ENCODE measurements at places on chromosomes 4 and X.

GRCh38 chrX:134552351-134552750, 92.4 kb downstream of the HPRT1 start:
- no peak for DNase-seq

- DNase-seq = no peak
These were observed 4.7 kb upstream of the ASB5 start for GRCh38 chr4:176273736-176274135.

- DNase-seq = no peak
These were observed 91.8 kb upstream of the HPRT1 start for GRCh38 chrX:134368126-134368525.

GRCh38 chrX:34578237-34578636, 78.8 kb downstream of the TMEM47 start:
- DNase-seq = no peak

GRCh38 chrX:37871626-37872302, 24.4 kb upstream of the DYNLT3 start:
- DNase-seq = no peak

GRCh38 chrX:24478509-24478908, 13.4 kb downstream of the PDK3 start:
- no peak for DNase-seq

GRCh38 chr4:165464376-165464775, 85.6 kb downstream of the CPE start:
- DNase-seq = no peak

DNA sequence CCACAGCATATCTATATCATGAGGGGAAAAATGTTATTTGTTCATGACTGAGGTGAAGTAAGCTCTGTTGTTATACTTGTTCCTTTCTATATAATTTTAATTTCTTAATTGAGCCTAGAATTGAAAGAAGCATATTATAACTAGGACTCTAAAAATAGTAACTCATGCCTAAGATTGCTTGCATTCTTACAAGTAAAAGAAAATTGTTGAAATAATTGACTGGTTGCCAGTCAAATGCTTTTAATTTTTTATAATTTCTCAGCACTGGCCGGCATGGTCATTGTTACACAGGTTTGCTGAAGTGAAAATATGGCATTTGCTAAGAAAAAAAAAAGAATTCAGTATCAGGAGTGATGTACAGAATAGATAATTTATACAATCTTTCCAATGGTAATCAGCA, 104.8 kb downstream of the GASK1B start:
- no peak for DNase-seq

DNA sequence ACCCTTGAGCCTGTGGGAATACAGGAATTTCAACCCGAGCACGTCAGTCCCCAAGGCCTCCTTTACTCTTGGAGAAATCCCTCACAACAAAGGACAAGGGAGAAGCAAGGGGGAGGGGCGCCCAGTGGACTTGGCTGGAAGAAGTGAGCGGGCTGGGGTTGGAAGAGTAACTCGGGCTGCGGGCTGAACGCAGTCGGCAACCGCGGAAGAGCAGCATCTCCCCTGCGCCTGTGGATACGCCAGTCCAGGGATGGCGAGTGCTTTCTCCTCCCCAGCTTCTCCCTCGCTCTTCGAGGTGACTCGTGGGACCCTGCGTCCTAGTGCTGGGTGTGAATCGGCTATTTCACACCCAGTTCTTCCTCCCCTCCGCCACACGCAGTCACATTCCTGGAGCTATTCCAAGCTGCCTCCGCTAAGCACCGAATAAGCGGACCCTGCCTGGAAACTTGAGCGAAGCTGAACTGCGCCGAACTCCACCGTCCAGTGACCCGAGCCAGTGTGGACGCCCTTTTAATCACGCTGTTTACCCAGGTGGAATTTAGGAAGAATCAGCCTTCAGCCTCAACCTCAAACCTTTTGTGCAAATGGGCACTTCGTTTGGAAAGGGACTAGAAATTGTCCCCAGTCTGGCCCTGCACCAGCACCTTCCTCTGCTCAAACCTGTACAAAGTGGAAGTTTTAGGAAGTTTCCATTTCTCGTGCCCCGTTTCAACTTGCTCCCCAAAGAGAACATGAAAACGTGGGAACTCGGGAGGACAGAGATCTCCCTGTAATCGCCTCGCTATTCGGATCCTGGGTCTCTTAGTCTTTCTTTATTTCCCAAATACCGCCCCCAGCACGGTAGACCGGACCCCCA, 64.3 kb upstream of the WDR17 start:
- no peak for DNase-seq

DNA sequence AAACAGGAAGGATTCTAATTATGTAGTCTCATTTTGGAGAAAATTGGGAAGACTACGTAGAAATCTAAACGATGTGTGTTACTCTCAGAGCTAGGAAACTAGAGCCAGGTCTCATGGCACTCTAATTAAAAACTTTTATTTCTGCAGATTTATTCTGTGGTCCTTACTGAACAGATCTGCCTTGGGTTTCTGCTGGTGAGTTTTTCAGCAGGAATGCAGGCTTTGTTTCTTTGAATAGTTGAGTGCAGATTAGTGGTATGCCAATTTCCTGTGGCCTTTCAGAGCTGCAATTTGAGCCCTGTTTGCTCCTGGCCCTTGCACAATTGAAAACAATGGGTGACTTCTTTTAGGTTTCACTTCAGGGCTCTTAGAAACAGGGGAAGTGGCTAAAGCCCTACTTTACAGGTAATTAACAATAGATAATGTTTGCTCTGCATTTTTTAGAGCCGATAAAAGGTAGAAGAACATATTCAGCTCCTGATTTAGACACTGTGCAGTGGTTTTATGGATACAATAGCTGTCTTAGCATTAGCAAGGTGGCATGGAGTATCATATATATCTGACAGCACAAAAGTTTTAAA, 21.8 kb downstream of the SPRY1 start:
- no peak for DNase-seq

DNA sequence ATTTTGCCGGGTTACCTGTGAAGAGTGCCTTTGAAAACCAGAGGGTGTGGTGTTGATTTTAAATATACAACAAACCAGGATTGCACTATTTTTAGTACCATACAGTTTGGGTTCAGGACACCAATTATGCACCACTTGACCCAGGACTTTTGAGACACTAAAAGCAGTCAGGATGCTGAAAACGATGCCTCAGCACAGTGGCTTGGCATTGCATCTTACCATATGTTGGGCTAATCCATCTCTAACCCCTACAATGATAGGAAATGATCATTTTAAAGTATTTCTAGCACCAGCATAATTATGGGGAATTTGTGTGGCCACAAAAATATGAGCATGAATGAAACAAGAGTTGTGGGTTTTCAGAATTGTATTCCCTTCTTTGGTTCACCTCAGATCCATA, 4.1 kb downstream of the IBSP start:
- DNase-seq = no peak

DNA sequence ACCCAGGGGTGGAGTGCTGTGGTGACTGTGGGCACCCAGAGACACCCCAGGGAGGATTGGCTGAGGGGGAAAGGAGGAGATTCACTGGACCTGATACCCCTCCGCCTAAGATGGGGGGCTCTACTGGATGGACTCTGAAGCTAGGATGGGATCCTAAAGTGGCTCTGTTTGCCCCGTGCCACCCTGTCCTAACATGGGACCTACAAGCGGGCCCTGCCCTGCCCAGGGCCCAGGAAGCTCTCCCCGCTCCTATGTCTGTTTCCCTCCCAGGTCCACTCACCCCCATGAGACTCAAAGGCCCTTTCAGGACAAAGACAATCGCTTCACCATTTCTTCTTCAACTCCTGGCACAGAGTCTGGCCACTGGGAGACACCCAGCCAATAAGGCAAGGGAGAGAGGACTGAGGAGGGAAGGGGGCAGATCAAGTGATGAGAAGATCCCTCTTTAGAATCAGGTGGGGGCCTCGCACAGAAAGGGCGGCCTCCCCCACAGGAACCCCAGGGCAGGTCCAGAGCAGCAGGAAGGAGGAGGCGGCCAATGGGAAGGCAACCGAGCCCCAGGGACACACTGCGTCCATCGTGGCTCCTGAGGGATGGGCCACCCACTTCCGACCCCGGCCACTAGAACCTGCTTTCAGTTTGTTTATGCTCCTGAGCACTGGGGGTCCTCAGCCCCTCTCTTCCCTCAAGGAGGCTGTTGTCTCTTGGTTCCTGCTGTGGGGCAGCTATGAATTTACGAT, 155.4 kb downstream of the AFAP1 start:
- DNase-seq = no peak

DNA sequence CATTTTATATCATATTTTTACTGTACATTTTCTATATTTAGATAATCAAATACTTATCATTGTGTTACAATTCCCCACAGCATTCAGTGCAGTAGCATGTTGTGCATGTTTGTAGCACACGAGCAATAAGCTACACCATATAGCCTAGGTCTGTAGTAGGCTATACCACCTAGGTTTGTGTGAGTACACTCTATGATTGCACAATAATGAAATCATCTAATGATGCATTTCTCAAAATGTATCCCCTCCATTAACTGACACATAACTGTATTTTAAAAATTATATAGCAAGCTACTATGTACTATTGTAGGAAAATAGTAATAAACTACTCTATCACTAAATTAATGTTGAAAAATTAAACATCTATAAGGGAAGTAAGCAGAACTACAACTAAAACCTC, 518.4 kb upstream of the PABPC4L start:
- no peak for DNase-seq

DNA sequence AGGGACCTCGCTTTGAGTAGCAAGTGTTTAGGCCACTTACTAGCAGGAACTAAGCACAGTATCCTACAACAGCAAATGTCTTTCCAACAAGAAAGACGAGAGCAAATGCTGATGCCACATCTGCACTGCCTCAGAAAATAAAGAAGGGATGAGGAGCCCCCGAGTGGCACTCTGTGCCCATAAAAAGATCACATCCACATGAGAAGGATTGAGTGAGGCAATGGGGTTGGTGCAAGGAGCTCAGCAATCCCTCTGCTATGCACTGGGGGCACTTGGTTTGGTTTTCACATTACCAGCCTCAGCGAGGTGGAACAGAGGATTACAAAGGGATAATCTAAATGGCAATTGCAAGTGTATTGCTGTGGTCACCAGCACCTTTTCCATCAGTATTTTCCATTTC, 252.8 kb upstream of the SLC7A11 start:
- no peak for DNase-seq

- no peak for DNase-seq
These were observed 499.3 kb downstream of the EPHA5 start for GRCh38 chr4:65170768-65171514.

GRCh38 chr4:147755561-147756295, 23.8 kb downstream of the ARHGAP10 start:
- DNase-seq = no peak

DNA sequence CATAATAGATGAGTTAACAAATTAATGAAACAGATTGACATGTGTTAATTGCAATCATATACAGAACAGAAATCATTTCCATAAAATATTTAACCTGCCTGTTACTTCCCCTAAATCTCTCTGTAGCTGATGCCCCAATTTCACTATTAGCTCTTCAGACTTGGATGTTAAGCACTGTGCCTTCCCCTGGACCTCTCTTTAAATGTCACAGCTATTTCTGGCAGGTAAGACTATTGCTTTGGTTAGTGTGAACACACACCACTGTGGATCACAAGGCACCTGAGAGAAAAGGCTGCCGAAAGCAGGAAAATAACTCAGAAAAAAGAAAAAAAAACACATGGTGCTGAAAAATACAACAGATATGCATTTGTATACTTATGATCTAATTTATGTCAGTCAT, 91.3 kb downstream of the SNCA start:
- DNase-seq = no peak

DNA sequence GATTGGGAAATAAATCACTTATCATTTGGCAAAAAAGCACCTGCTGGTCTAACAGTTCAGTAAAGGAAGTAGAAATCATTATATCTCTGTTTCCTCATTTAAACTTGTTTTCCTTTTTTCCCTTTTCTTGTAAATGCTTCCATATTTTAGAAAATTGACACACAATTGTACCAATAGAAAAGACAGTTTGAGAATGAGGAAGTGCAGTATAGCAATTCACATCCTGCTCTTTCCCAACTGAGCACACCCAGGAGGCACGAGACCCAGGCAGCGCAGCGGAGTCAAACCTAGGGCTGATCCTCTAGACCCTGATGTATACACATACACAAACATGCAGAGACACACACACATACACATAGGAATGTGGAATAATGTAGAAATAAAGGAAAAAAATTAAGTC, 74.8 kb upstream of the PACRGL start:
- DNase-seq = no peak

DNA sequence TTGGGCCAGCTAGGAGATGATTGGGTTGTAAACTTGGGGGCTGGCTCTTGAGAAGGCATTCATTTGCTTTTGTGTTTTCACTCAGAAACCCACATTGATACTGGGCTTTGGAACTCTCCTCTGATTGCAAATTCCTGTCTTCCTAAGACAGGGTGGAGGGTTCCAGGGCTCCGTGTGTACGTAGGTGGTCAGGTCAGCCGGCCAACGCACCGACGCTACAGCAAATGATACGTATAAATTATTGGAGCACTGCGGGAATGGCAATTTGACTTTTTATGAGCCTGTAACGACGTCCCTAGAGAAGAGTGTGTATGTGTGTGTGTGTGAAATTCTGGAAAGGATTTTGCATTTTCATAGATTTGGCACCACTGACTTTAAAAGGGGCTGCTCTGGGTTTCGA, 236.9 kb downstream of the SHOX start:
- DNase-seq = no peak

DNA sequence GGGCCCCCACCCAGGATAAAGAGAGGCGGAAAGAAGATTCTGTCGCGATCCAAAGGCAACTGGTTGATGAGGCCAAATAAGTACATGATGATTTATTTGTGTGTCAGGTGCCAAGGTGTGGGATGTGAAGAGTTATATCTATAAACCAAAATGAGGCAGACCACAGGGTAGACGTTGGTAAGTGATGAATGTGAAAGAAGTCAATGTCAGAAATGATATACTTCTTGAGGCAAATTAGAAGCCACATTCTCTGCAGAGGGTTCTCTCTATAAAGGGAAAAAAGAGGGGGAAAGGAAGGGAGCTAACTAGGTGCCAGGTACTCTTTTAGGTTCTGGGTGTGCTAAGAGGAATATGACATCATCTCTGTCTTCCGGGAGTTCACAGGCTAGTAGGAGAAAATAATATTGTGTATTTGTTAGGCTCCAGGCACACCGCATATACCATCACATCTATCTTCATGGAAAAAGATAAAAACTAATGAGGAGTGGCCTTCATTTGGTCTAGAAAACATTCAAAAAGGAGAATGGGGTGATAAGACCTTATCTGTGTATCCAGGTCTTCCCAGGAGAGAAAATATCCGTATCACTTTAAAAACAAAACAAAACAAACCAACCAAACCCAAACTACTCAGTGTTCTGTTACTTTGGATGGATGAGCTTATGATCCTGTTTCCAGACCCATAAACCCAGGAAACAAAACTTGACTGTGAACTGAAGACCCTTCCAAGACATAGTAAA, 4.8 kb upstream of the SH2D1A start:
- DNase-seq = no peak

DNA sequence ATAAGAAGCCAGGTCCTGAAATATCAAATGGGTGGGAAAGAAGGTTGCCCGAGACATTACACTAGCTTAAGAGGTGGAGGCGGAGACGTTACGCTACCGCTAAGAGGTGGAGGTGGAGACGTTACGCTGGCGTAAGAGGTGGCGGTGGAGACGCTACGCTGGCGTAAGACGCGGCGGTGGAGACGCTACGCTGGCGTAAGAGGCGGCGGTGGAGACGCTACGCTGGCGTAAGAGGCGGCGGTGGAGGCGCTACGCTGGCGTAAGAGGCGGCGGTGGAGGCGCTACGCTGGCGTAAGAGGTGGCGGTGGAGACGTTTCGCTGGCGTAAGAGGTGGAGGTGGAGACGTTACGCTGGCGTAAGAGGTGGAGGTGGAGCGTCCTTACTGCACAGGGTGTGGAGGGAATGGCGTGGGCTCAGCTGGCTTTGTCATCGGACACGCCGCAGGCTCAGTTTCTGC, 12.8 kb downstream of the CYP4V2 start:
- no peak for DNase-seq

GRCh38 chr4:123589301-123589700, 192.7 kb downstream of the SPRY1 start:
- no peak for DNase-seq
